ENCODE measurements at places on chromosomes 4 and X.

- DNase-seq: no peak
Observed at GRCh38 chr4:17688011-17688441, 73.6 kb downstream of the MED28 start.

- DNase-seq: no peak
Observed at GRCh38 chr4:20318909-20319277, 67.2 kb downstream of the SLIT2 start.

DNA sequence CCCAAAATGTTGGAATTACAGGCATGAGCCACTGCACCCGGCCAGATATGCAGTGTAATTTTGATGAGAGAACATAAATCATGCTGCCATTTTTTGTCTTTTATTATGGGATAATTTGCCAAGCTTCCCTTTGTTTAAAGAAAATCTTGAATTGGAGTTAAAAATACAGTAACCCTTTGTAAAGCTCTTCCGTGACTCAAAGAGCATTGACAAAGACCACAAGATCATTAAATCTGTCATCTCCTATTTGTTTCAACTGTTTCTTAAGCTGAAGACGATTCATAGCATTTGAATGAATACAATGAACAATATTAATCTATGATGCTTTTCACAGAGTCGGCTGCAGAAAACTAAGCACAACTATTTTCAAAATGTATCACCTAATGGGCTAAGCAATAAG is 132.6 kb downstream of the ANAPC4 start:
- no peak for DNase-seq

DNA sequence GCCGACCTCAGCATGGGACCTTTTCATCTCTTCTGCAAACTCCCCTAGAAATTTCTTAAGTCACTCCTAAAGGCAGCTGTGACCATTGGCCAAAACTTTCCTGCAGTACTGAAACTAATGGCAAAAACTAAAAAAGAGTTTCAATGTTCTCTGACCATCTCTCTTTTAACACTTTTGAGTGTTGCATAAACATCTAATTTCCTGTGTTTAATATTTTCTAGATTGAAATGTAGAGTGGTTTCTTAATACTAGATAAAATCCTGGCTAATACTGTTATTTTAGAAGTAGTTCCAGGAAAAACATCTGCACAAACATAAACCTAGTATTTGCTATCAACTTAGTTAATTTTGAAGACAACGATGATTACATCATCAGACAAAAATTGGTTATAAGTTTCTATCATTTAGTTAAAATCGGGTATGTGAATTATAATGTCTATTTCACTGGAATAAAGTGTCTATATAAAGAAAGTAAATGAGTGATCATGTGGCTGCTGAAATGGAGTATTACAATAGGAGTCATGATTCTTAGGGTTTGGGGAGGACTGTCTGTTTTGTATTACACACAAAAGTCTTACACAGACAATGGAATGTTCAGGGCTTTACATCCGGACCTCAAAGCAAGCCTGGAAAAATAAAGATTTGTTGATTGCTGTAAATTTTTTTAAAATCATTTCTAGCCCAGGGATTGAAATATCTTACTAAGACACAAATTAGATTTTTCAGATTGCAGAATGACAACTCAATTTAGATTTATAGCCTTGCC is 1323.4 kb downstream of the C4orf33 start:
- DNase-seq: no peak

- DNase-seq: no peak
Observed at GRCh38 chrX:44569122-44569521, 26.5 kb upstream of the FUNDC1 start.

DNA sequence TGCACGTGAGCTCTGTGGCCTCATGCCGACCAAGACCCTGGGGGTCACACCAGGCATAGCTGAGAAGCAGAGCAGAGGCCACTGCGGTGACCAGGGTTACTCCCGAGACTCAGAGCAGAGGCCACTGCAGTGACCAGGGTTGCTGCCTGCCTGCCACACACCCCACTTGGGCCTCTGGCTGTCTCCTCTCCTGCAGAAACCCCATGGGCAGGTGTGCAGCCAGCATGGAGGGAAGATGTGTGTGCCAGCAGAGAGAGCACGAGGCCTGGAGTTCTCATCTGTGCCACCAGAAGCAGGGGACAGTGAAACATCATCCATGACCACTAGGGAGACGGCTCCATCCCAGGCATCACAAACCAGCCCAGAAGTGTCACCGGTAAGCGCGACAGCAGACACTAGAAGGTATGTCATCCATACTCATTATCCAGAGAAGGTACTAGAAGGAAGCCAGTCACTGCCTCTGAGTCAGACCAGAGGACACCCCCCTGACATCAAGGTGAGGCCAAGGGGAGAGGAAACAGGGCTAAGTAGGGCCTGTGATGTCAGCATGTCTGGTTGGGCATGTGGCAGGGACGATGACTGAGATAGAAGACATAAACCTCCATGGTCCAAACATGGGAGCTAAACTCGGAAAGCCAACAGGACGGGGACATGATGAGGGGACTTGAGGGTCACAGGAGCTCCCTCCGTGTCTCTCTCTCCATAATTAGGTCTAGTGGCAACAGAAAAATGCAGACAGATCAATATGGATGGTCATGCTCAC is 24.2 kb upstream of the SPON2 start:
- DNase-seq: no peak

- no peak for DNase-seq
Observed at GRCh38 chrX:98962996-98963395, 1447.1 kb downstream of the PCDH19 start.

DNA sequence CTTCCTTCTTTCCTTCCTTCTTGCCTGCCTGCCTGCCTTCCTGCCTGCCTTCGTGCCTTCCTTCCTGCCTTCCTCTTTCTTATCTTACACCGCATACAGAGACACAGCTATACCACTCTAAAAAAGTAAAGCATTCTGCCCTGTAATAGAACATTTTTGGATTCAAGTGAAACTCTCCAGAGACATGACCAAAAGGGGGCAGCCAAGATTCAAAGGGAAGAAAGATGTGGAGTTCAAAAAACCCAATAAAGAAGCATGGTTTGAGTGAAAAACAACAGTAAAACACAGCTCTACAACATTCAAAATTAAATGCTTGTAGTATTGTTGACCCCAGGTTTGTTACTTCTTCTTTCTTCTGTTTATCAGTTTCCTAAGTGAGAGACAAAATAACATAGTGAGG is 914.9 kb upstream of the PCDH7 start:
- no peak for DNase-seq

DNA sequence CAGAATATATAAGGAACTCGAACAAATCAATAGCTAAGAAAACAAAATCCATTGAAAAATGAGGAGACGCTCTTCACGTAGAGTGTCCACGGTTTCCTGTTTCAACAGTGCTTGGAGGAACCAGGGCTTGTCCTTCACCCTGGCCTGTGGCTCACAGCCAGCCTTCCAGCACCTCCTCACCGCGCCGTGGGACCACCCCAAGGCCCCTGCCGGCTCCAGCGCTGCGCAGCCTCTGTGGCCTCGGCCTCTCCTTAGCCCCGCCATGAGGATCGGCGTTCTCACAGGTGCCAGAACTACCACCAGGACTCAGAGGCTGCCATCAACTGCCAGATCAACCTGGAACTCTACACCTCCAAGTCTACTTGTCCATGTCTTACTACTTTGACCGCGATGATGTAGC is 52.5 kb upstream of the CTSO start:
- DNase-seq: no peak

DNA sequence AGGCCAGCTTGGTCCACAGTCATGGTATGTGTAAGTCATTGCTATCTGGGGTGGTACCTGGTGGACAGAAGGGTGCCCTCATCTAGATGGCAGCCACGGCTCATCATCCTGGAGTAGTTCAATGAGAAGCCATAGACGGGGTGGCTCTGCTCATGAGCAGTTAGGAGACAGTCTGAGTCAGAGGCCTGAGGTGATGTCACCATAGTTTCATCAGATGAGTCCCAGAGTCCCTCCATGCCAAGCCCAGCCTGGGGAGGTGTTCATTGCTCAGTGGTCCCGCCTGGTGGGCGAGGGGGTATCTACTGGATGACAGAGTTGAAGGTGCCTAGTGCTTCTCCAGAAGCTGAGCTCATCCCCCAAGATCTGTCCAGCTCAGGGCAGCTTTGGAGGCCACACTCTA is 49.8 kb downstream of the DLG3 start:
- no peak for DNase-seq

DNA sequence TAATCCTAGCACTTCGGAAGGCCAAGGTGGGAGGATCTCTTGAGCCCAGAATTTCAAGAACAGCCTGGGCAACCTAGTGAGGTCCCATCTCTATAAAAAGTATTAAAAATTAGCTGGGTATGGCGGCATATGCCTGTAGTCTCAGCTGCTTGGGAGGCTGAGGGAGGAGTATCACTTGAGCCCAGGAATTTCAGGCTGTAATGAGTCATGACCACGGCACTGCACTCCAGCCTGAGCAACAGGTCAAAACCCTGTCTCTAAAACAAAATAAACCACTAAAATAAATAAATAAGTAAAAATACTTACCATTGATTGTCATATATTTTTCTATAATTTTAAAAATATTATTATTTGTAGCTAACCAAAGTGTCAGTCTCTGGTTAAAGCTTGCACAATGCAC is 315.6 kb upstream of the SMIM31 start:
- DNase-seq: no peak

DNA sequence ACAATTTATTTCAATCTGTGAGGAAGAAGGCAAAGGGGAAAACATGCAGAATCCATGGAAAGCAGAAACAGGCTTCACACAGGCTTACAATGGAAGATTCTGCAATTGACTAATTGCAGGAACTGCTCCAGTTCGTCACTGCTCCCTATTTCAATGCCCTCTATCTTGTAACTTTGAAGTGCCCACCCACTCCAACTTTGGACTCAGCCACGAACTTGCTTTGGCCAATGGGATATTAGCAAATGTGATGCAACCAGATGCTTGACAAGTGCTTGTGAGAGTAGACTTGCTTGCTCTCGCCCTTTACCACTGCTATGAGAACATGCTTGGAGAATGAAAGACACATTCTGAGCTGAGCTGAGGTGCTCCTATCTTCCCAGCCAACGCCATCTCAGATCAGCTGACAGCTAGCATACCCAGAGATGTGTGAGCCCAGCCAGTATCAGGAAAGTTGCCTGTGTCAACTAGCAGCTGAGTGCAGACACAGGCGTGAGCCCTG is 105.7 kb upstream of the PTCHD1 start:
- DNase-seq: no peak

DNA sequence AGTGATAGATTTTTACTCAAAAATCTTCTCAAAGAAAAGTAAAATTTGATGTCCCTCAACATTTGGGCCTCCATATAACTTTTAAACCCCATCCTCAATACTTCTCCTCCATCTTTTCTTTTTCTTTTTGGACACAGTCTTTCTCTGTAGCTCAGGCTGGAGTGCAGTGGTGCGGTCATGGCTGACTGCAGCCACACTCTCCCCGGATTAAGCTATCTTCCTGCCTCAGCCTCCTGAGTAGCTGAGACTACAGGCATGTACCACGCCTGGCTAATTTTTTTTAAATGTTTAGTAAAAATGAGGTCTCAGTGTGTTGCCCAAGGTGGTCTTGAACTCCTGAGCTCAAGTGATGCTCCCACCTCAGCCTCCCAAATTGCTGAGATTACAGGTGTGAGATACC is 33.1 kb downstream of the KDM6A start:
- DNase-seq: no peak

DNA sequence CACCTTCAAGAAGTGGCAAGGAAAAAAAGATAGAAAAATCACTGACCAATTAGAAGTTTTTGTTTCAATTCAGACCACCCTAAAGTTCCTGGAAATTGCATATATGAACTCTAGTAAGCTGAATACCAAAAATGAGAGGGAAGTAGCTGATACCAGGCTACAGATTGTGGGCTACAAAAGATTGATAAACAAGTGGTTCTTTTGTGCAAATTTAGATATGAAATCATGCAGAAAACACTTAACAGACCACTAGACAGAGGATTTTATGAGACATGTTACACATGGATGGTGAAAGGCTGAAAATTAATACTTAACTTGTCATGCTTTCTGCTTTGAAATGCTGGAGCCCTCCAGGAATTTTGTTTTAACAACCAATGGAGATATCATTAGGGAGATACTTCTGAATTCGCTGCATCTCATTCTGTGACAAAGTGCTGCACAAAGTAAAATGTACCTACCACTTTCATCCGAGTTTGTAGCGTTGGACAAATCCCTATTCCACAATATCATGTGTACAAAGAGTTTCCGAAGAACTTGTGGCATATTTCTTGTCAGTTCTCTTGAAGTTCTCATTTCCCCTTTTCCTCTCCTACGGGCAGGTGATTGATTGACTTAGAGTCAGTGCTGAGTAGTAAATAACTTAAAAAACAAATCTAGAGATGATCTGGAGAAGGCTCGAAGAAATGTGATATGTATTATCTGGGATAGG is 235.0 kb downstream of the PALLD start:
- DNase-seq: no peak

GRCh38 chrX:11129534-11130105 is 18.5 kb downstream of the HCCS start:
- no peak for DNase-seq

DNA sequence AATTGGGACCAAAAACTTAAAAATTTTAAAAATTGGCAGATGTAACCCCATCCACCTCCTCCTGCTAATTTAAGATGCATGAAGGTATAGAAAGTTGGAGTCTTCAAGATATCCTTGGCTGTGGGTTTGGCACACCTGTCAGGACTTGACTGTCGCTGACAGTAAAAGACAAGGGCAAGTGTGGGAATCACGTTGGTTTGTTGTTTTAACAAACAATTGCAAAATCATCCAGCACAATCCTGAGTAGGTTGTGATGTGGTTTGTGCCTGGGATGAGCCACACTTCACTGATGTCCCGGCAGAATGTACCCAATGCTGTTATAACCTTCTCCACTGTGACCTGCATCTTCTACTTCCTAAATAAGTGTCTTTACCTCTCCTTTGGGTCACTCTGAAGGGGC is 24.0 kb downstream of the HOPX start:
- no peak for DNase-seq

GRCh38 chr4:37594099-37594498 is 92.1 kb downstream of the RELL1 start:
- DNase-seq: no peak

- no peak for DNase-seq
Observed at GRCh38 chr4:145954924-145955339, 16.3 kb upstream of the ZNF827 start.

DNA sequence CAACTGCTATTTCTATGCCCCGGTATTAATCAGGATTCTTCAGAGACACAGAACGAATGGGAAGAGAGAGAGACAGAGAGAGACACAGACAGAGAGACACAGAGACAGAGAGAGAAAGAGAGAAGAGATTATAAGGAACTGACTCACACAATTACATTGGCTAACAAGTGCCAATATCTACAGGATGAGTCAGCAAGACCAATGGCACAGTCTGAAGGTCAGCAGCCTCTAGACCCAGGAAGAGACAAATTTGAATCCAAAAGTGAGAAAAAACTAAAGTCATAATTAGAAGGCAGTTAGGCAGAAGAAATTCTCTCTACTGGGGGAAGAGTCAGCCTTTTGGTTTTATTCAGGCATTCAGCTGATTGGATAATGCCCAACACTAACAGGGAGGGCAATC is 187.3 kb downstream of the MAB21L2 start:
- DNase-seq: no peak
